ENCODE measurements at places on chromosomes 13 and 19.

DNA sequence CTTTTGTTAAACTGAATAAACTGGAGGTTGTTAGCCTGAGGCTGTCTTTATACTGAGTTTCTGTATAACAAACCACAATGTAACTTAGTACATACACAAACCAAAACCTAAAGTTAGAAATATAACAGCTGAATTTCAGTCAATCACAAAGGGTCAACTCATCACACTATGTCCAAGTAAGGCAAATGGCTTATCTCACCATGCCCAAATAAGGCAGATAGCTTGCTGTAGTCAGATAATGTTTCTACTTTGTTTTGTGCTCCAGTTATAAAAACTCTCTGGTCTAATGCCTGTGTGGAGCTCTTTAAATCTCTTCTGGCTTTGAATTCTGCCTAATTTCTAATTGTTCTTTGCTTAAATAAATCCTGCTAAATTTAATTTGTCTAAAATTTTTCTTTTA, 1323.4 kb upstream of the ATXN8OS start:
- DNase-seq: no peak

GRCh38 chr19:30173593-30174356, 198.4 kb upstream of the ZNF536 start:
- no peak for DNase-seq

- DNase-seq: no peak
Observed at GRCh38 chr13:40596484-40596883, 70.0 kb downstream of the FOXO1 start.

DNA sequence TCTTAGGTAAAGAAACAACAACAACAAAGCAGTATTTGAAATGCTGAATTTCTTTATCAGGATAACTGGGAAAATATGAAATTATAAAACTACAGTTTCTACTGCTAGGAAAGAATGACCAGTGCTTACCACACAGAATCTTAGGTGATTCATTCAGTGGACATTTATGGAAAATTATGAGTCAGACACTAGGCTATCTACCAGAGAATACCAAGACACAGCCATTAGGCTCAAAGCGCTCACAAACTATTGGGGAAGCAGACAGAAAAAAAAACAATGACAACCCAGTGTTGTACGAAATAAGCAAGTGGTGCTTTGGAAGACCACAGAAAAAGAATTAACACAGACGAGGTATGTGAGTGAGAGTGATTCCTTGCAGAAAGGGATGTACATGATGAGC, 1019.5 kb downstream of the PCDH9 start:
- no peak for DNase-seq

GRCh38 chr13:78971355-78972025, 312.5 kb upstream of the OBI1 start:
- no peak for DNase-seq

DNA sequence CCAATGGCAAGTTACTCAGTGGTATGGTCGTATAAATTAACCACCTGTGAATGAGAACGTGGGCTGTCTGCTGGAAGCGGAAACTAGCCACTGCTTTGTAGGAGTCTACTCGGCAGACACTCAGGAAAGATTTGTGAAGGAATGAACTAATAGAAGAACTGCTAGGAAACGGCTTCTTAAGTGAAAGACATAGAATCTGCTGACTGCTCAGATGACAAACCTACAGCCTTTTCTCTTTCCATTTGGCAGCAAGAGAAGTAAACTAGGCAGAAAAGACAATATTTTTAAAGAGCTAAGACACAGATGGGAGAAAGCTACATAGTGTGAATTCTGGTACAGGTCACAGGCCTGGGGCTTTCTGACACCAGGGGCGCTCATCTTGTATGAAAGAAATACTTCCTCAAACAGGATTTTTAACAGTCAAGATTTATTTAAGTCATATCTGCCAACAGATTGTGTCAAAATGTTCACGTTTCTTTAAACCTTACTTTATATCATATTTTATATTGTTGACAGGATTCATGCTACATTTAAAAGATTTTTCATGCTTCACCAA, 78.4 kb downstream of the MIPEP start:
- no peak for DNase-seq

GRCh38 chr19:1400281-1401137, 833 bp downstream of the GAMT start:
- DNase-seq: peak; percentile 10

DNA sequence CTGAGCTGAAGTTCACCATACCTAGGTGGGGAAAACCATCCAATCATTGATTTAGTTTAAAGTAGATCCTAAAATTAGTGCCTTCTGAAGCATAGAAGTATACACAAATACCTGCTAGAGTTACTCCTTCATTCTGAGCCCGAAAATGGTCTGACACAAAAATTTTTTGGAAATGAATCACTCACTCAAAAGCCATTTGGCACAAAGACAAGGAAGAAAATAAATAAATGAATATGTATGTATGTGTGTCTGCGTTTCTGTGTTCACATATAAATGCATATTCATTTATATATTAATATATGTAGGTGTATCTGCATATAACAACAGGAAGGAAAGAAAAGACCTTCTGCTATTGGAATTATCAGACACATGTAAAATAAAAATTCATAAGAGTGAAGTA, 614.4 kb upstream of the PCDH9 start:
- no peak for DNase-seq

DNA sequence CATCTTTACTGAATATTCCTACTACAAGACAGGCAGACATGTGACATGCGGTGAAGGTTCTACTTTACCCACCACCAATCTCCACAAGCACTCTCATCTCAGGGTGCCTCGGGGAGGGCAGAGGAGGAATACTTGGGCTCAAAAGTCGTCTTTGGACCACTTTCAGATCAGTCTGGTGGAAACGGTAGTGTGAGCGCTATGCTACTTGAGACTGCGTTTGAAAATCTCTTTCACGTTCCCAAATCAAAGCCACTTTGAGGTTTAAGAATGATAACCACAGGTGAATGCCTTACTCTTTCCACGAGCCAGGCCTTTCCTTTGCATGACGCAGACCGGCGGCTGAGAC, 1.5 kb upstream of the SOX1 start:
- DNase-seq: no peak

GRCh38 chr19:3404324-3405260, 38.2 kb downstream of the NFIC start:
- DNase-seq: no peak

GRCh38 chr19:45443462-45444317, 20.0 kb upstream of the ERCC1 start:
- peak; percentile 100 for DNase-seq

GRCh38 chr13:103156346-103156998, 90.3 kb upstream of the SLC10A2 start:
- DNase-seq: no peak

GRCh38 chr19:56837004-56837403, 3.5 kb downstream of the PEG3 start:
- DNase-seq: no peak

DNA sequence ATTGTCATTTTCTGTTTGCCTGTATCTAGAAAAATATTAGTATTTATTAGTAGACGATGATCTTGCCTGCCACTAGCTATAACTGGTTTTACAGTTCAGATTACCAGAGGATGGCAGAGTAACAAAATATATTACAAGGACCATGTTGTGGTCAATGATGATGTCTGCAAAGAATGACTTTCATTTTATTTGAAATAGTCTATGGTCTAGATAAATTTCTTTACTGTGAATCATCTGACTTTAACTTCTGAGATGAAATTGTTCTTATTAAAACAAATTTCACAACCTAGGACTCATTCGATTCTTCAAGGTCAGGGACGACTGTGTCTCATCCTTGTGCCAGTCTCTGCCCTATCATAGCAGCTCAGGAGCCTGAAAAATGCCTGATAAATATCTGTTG, 637.8 kb upstream of the KLF12 start:
- DNase-seq: no peak

DNA sequence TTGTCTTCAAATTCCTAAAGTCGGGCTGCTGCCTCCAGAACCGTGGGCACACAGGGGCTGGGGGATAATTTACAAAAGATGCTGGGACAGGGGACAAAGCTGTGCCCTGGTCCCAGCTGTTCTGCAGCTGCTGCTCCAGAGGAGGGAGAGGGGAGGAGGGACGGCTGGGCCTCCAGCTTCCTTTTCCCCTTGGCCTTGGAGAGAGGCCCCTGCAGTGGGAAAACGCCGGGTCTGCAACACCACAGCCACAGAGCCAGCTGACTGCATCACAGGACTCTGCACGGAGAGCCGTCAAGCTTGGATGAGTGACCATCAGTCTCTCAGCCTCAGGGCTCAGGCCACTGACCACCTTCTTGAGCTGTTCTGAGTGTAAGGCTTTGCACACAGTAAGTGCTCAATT, 6.1 kb downstream of the DOCK6 start:
- DNase-seq: no peak

Measured in HT-29 (cell line).